Cardiac muscle cell (in vitro differentiated cells and primary cell): ENCODE measurements at places on chromosomes 7 and 10. TPM values are rescaled to one million over a fixed set of nuclear protein-coding genes. Genes with fewer than 3 reads are reported as not detected.

The EEPD1 gene
- 4.8 and 13.8 TPM in 2 replicates for polyA plus RNA-seq

The WEE2 gene
- polyA plus RNA-seq = not detected in 2 replicates

The ABCB4 gene
- polyA plus RNA-seq = 1.4 and 1.8 TPM in 2 replicates

The SYNPO2L gene
- polyA plus RNA-seq = 19.3 and 33.6 TPM in 2 replicates

The STOX1 gene
- 6.7 and 10.6 TPM in 2 replicates for polyA plus RNA-seq

The ADAMTS14 gene
- 1.2 and 2.2 TPM in 2 replicates for polyA plus RNA-seq

The ZNF722 gene
- not detected in 2 replicates for polyA plus RNA-seq

The ITPRID1 gene
- not detected in 2 replicates for polyA plus RNA-seq

The POLR2J2 gene
- polyA plus RNA-seq = 27.7 and 32.6 TPM in 2 replicates

The ZPBP gene
- not detected in 2 replicates for polyA plus RNA-seq

The CCL24 gene
- polyA plus RNA-seq = not detected in 2 replicates

The ZNF138 gene
- polyA plus RNA-seq = 10.1 and 10.4 TPM in 2 replicates

The VSIR gene
- 1.5 and 1.8 TPM in 2 replicates for polyA plus RNA-seq

The TCF7L2 gene
- polyA plus RNA-seq = 27.5 and 40.3 TPM in 2 replicates

The CPA2 gene
- polyA plus RNA-seq = 0.39 TPM in 1 of 2 replicates, not detected in the other

The SPDYE8 gene
- 0.44 and 0.97 TPM in 2 replicates for polyA plus RNA-seq

The DPYSL4 gene
- polyA plus RNA-seq = 7.1 and 12.5 TPM in 2 replicates

The AKR1B15 gene
- polyA plus RNA-seq = 1.3 and 2.6 TPM in 2 replicates

The FASTK gene
- 145 and 227 TPM in 2 replicates for polyA plus RNA-seq

The GPR26 gene
- not detected in 2 replicates for polyA plus RNA-seq

The TRIM73 gene
- 10.9 and 11.2 TPM in 2 replicates for polyA plus RNA-seq

The DNAH11 gene
- 0.55 and 1.9 TPM in 2 replicates for polyA plus RNA-seq

The RBM33 gene
- polyA plus RNA-seq = 53.5 and 76.3 TPM in 2 replicates

The ACHE gene
- 42.0 and 42.7 TPM in 2 replicates for polyA plus RNA-seq

The NPFFR1 gene
- 0.06 TPM in 1 of 2 replicates, not detected in the other for polyA plus RNA-seq

The IFIT1B gene
- 0.31 and 0.99 TPM in 2 replicates for polyA plus RNA-seq

The CCL26 gene
- polyA plus RNA-seq = not detected in 2 replicates

The CDC14C gene
- 0.06 TPM in 1 of 2 replicates, not detected in the other for polyA plus RNA-seq

The GNAT3 gene
- not detected in 2 replicates for polyA plus RNA-seq

The GOT1 gene
- polyA plus RNA-seq = 243 and 245 TPM in 2 replicates

The CELF2 gene
- 66.9 and 115 TPM in 2 replicates for polyA plus RNA-seq

The NDUFB8 gene
- 577 and 748 TPM in 2 replicates for polyA plus RNA-seq

The HOXA7 gene
- polyA plus RNA-seq = not detected in 2 replicates

The BAMBI gene
- polyA plus RNA-seq = 715 and 1,076 TPM in 2 replicates

The GPR15LG gene
- polyA plus RNA-seq = not detected in 2 replicates

The GATAD1 gene
- 43.0 and 53.0 TPM in 2 replicates for polyA plus RNA-seq

The AGR3 gene
- not detected in 2 replicates for polyA plus RNA-seq

The GGCT gene
- 66.2 and 81.2 TPM in 2 replicates for polyA plus RNA-seq

The GALNT17 gene
- 2.9 and 4.6 TPM in 2 replicates for polyA plus RNA-seq

The PAPOLB gene
- polyA plus RNA-seq = not detected in 2 replicates

The ARMC10 gene
- 38.4 and 57.6 TPM in 2 replicates for polyA plus RNA-seq

The MAGI2 gene
- polyA plus RNA-seq = 15.3 and 16.8 TPM in 2 replicates

The ATG9B gene
- 13.0 and 22.7 TPM in 2 replicates for polyA plus RNA-seq

The ADRA2A gene
- polyA plus RNA-seq = 0.54 TPM in 1 of 2 replicates, not detected in the other

The OR13A1 gene
- 0.38 TPM in 1 of 2 replicates, not detected in the other for polyA plus RNA-seq

The HDAC9 gene
- 32.7 and 50.2 TPM in 2 replicates for polyA plus RNA-seq

The EBLN1 gene
- polyA plus RNA-seq = not detected in 2 replicates

The TAF3 gene
- 7.3 and 7.7 TPM in 2 replicates for polyA plus RNA-seq

The PDZD7 gene
- polyA plus RNA-seq = 2.4 and 7.7 TPM in 2 replicates

The ZNF365 gene
- not detected in 2 replicates for polyA plus RNA-seq

The ZNF804B gene
- not detected in 2 replicates for polyA plus RNA-seq

The HNRNPH3 gene
- polyA plus RNA-seq = 182 and 249 TPM in 2 replicates

The CALY gene
- polyA plus RNA-seq = 12.3 and 14.8 TPM in 2 replicates

The CCDC7 gene
- 4.5 and 6.4 TPM in 2 replicates for polyA plus RNA-seq

The SLC26A4 gene
- not detected in 2 replicates for polyA plus RNA-seq

The SPDYE11 gene
- 0.73 and 1.1 TPM in 2 replicates for polyA plus RNA-seq

The SGCE gene
- 65.0 and 105 TPM in 2 replicates for polyA plus RNA-seq
